K562 (cell line): ENCODE measurements at places on chromosomes 7 and 10. TPM values are rescaled to one million over a fixed set of nuclear protein-coding genes. Genes with fewer than 3 reads are reported as not detected.

The CHN2 gene
- 0.38 and 0.44 TPM in 2 replicates for total RNA-seq

The MDH2 gene
- total RNA-seq = 671 and 701 TPM in 2 replicates

The EBF3 gene
- total RNA-seq = not detected in 2 replicates

The ZNF425 gene
- 0.49 and 0.66 TPM in 2 replicates for total RNA-seq

The DDX56 gene
- total RNA-seq = 145 and 155 TPM in 2 replicates

The PNLIP gene
- 0.69 and 1.1 TPM in 2 replicates for total RNA-seq

The LEP gene
- not detected in 2 replicates for total RNA-seq
